Kidney (tissue), 22 donors: ENCODE measurements at places on chromosomes 3 and 15. TPM values are rescaled to one million over a fixed set of nuclear protein-coding genes. Genes with fewer than 3 reads are reported as not detected.

LCTL gene
- total RNA-seq: not detected

SH2D7 gene
- not detected for total RNA-seq

FYCO1 gene
- total RNA-seq: 39.1 TPM

GOLGA6L10 gene
- total RNA-seq: 2.5 TPM

MITF gene
- total RNA-seq: 52.6 TPM

CHDH gene
- 33.4 TPM for total RNA-seq

KLF15 gene
- 22.9 TPM for total RNA-seq

COPG1 gene
- total RNA-seq: 173 TPM

LRRC31 gene
- 0.76 TPM for total RNA-seq

C3orf33 gene
- total RNA-seq: 6.0 TPM

WDR93 gene
- 2.5 TPM for total RNA-seq

KBTBD13 gene
- 0.06 TPM for total RNA-seq

PLA2G4E gene
- not detected for total RNA-seq
